Common myeloid progenitor, CD34-positive (primary cell): ENCODE measurements at places on chromosomes 11 and 22.

GRCh38 chr11:128498721-128499245, 88.6 kb downstream of the ETS1 start:
- DNase-seq: no peak

GRCh38 chr11:117945047-117945810, 16.0 kb upstream of the TMPRSS13 start:
- peak; percentile 90 for DNase-seq

GRCh38 chr22:24146791-24147353, 34.4 kb upstream of the SUSD2 start:
- no peak for DNase-seq

GRCh38 chr11:45082744-45083543, 63.5 kb upstream of the PRDM11 start:
- peak; percentile 86 for DNase-seq

GRCh38 chr22:20641198-20641892, 132.6 kb upstream of the SERPIND1 start:
- DNase-seq: no peak

DNA sequence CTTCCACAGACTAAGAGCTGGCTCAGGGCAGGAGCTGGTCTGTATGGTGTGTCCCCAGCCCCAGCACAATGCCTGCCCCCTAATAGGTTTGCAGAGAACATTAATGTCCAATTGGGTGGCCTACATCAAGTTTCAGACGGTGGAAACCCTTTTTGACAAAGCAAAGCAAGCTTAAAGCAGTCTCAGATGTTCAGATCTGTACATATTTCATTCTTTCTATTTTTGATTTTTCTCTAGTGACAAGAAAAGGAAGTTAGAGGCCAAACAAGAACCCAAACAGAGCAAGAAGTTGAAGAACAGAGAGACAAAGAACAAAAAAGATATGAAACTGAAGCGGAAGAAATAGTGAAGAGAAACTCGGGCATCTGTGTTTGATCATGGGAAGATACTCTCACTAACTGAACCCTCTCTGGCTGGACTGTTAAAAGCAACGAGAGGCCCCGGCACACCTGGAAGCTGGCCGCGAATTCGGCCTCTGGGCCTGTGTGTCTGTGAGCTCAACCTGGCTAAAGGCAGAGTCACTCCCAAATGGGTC, 40.5 kb downstream of the NAT10 start:
- no peak for DNase-seq

GRCh38 chr22:37552524-37553163, 7.6 kb upstream of the CDC42EP1 start:
- DNase-seq: no peak

DNA sequence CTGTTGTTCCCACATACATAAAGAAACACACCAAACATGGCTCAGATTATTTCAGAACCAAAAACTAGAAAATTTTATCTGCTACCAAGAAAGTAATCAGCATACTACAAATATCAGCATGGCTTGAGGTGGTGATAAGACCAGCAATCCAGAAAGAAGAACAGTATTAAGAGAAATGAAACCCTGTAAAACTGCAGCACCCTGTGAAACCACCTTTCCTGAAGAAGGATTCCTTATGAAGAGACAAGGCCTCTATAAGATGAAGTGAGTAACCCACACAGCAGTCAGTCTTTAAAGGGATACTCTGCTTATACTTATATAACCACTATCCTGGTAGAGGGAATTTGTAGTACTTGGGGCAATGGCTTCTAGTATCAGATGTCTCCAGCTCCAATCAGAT, 49.9 kb downstream of the RSF1 start:
- DNase-seq: no peak
